NCI-H1105 treated with DMSO at 0.1 percent for 48 hours (cell line): ENCODE measurements at places on chromosomes 6 and 20.

DNA sequence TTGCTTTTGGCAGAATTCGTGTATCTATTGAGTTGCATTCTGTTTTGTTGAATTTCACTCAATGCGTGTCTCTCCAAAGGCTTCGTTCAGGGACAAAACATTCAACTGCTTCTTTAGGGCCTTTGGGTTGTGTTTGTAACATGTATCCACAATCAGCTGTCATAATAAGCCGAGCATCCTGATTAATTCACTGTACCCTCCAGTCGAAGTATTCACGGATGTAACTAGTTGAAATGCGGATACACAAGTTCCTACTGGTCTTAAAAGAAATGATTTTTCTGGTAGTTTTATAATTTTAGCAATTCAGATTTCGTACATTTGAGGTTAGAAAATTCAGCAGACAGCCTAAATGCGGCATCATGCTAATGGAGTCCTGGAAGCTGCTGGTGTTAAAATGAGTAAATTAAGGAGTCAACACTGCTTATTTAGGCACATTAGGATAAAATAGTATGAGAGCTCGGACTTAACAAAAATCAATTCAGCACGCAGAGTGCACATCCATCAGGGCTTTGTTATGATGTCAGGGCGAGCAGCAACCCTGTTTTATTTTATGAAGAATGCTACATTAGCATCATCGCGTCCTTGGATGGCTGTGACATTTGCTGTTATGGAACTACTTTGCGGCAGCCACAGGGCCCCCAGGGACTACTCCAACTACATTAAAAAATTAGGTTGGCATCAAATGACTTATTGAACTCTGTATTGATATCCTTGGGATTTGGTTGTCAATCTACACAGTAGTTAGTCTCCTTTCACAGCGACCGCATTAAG, 489.3 kb upstream of the FLRT3 start:
- DNase-seq = no peak

DNA sequence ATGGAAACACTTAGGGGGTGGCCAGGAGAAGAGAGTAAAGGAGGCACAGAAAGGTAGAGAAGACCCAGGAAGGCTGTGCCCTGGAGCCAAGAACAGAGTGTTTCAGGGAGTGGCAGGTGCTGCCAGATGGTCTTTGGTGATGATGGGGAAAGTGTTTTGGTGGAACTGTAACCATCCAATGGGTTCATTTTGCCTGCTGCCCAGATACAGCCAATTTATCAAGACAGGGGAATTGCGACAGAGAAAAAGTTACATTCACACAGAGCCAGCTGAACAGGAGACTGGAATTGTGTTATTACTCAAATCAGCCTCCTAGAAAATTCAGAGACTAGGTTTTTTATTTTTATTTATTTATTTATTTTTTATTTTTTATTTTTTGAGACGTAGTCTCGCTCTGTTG, 5.2 kb downstream of the ZNF341 start:
- no peak for DNase-seq

- peak; percentile 43 for DNase-seq
Observed at GRCh38 chr6:89792881-89793280, 26.7 kb downstream of the MDN1 start.

GRCh38 chr6:116139917-116140316, 14.0 kb upstream of the COL10A1 start:
- peak; percentile 12 for DNase-seq

- DNase-seq = no peak
Observed at GRCh38 chr6:42226645-42227143, 9.0 kb upstream of the MRPS10 start.

GRCh38 chr20:25546048-25546447, 39.3 kb downstream of the NINL start:
- no peak for DNase-seq

DNA sequence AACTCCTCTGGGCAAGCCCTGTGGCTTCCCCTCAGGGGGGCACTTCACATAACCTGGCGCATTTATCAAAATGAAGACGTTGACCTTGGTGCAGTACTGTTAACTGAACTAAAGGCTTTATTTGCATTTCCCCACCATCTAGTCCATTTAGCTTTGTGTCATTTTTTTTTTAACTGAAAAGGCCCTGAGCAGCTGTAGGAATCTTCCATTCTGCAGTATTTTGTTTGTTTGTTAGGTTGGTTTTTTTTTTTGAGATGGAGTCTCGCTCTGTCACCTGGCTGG, 10.7 kb downstream of the TMEM181 start:
- DNase-seq = no peak

GRCh38 chr6:111417946-111418345, 65.1 kb downstream of the REV3L start:
- DNase-seq = no peak

DNA sequence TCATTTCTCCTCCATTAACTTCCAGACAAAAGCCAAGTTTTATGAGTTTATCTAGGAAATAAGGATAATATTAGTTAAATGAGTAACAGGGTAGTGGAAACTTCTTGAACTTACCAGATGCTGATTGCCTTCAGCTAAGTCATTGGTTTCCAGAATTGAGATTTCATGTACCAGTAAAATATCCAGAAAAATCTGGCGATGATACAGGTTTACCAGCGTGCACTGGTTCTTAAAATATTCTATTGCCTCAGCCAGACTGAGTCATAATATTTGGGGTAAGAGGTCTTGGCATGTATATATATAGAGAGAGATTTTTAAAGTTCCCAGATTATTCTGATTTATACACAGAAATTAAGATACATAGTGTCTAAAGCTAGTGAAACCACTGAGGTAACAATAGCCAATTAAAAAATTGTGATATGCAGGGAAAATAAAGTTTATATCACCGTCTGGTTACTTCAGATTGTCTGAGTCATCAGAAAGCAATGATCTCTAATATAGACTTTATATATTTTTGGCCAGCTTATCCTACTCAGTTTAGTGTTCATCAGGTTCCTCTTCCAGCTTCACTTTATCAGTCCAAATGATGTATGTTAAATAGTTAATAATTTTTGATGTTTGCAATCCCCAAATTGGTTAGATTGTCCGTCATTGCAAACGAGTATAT, 39.5 kb upstream of the SDHAF4 start:
- no peak for DNase-seq

DNA sequence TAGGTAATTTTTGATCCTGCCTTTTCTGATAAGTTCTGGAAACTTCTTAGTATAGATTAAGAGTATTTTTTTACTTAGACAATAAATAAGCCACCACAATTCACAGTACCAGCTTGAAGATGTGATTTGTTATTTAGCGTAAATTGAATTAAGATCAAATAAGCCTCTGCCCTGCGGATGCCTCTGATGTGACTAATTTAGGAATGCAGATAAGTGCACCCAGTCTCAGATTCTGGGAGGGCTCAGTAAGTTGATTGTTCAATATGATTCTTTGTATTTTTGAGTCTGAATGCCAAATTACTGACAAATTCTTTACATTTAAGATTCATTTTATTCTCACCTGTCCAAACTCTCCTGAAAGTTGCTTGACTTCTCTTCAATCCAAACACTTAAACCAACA, 147.5 kb downstream of the THBS2 start:
- DNase-seq = no peak

GRCh38 chr6:30175765-30176164, 12.4 kb downstream of the TRIM15 start:
- no peak for DNase-seq

DNA sequence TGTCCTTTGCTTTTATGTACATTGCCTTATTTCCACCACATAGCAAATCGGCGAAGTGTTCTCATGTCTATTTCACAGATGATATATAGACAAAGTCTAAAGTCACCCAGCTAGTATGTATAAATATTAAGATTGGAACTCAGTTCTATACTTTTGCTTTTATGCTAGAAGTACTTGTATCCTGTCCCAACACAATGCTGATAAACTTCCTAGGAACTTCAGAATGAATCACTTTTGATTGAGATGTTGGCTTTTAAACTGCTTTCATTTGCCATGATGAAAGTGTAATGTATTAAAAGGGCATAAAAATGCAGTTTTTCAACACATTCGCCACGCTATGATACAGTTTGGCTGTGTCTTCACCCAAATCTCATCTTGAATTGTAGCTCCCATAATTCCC, 50.8 kb downstream of the GCLC start:
- DNase-seq = no peak

GRCh38 chr6:106142876-106143431, 56.8 kb downstream of the PRDM1 start:
- no peak for DNase-seq

DNA sequence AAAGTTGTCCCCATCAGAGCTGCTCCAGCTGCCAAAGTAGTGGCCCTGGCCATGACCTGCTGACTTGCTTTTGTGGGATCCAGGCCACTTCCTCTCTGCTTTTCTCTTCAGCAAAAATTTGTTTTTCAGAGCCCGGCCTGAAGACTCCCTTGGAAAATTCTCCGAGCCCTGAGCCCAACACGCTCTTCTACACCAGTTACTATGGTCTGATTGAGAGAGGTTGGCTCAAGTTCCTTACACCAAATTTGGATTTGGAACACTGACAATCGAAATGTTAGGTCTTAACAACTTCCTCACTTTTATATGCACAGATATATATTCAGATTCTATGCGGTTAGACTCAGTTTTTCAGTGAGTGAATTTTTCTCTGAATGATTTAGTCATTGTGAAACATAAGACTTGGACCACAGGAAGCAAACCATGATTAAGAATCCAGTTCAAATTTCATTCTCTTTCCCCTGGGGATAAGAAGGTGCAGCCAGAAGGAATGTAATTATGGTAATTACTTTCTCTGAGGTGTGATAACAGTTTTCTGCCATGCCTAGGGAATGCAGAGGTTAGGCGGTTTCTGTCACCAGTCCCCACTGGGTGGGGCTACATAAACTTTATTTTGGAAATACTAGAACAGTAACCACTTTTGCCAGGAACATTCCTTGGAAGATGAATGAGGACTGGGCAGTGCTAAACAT, 365.2 kb downstream of the SYNE1 start:
- DNase-seq = no peak

DNA sequence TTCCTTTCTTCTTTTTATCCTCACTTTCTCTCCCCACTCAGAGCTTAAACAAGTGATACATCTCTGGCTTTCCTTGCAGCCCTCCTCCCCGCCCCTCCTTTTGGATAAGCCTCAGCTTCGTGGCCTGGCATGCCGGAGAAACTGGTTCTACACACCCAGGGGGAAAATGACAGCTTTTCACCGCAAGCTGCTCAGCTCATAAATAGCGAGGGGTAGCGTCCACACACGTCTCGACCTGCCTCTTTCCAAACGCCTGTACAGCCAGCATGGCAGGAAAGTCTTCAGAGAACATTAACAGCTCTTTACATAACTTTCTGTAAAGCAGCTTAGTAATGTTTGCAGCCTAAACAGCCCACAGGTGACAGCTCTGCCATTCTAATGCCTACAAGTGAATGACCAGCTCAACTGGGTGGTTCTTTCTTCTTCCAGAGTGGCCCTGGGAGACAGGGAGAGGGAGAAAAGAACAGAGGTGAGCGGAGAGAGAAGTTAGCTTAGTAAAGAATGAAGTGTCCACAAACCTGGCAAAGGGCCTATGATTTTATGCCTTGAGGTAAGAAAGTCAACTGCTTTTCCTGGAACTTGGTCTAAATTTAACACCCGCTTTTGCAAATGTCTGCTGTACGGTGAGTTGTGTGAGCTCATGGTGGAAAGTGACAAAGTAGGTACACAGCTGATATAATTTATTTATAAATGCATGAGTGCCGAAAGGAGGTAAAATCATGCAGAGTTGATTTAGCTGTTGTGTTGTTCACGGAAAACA, 251.5 kb downstream of the TFAP2A start:
- DNase-seq = peak; percentile 88

GRCh38 chr20:11712639-11713160, 205.0 kb upstream of the BTBD3 start:
- DNase-seq = no peak

GRCh38 chr6:36123270-36124139, 6.8 kb upstream of the MAPK13 start:
- DNase-seq = peak; percentile 45

- DNase-seq = no peak
Observed at GRCh38 chr6:10643201-10643651, 51.2 kb downstream of the C6orf52 start.

- DNase-seq = no peak
Observed at GRCh38 chr6:4224067-4224978, 88.9 kb upstream of the ECI2 start.

DNA sequence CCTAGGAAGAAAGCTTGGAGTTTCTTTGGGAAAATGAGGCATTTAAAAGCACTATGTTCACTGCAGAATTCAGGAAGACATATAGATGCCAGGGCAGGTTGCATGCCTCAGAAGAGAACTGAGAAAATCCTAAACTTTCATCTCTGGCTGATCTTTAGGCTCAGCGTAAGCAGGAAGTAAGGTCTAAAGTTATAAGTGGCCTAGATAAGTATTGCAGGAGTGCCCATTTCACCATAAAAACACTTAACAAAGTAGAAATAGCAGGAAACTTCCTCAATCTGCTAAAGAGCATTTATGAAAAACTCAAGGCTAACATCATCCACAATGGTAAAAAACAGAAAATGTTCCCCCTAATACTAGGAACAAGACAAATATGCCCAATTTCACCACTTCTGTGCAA, 320.3 kb downstream of the BMP2 start:
- DNase-seq = no peak

GRCh38 chr6:30507849-30508827, 18.8 kb downstream of the HLA-E start:
- DNase-seq = no peak

- no peak for DNase-seq
Observed at GRCh38 chr6:24078200-24078599, 47.8 kb upstream of the NRSN1 start.

GRCh38 chr6:129282019-129282418, 399.1 kb downstream of the LAMA2 start:
- DNase-seq = no peak

DNA sequence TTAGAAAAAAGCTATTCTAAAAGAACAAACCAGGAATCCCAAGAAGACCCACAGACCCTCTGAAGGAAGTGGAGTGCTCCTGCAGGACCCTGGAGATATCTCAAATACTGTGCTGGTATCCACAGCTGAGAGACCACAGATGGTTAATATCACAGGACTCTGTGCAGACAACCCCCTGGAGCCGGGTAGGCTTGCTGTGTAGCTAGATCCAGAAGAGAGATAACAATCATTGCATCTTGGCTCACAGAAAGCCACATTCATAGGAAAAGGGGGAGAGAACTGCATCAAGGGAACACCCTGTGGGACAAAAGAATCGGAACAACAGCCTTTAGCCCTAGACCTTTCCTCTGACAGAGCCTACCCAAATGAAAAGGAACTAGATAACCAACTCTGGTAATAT, 689.5 kb downstream of the PHF3 start:
- DNase-seq = no peak

- no peak for DNase-seq
Observed at GRCh38 chr6:137754366-137754765, 112.7 kb upstream of the TNFAIP3 start.

- no peak for DNase-seq
Observed at GRCh38 chr20:2132461-2132901, 30.9 kb downstream of the STK35 start.

GRCh38 chr6:157984686-157985225, 3.1 kb downstream of the SYNJ2 start:
- DNase-seq = no peak

DNA sequence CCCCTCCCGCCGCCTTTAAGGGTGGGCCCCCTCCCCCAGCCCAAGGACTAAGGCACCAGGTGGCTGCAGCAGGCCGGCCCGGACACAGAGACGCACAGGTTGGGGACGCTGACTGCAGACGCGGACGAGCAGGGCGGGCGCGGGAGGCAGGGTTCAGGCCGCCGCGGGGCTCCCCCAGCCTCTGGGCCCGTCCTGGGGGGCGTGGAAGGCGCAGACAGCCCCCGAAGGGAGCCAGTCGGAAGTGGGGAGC, 9.3 kb downstream of the DUSP15 start:
- DNase-seq = peak; percentile 42
